ENCODE measurements at places on chromosomes 12 and 14.

DNA sequence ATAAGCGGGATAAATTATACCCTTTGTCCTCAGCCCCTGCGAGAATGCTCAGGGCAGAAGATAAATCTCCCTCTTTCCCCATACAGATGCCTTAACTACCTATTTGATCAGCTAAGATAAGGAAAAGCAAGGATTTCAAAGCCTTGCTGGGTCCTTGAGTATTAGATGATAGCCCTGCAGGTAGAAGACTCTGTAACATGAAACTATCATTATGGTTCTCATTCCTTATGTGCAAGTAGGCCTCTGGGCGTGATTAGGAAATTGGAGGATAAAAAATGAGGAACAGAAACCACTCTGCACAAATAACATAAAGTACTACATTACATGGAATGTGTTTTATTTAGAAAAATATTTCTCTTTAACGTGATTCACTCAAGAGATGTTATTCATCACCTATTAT, 14.5 kb upstream of the WDR89 start:
- H3K27ac ChIP-seq: no peak overlapping the region
- H3K36me3 ChIP-seq: peaks cover 4% of the 10 kb centered on the region
- peaks cover 5% of the 10 kb centered on the region for H3K4me1 ChIP-seq
- no peak overlapping the region for H3K4me3 ChIP-seq
- no peaks in the 10 kb centered on the region for H3K27me3 ChIP-seq

GRCh38 chr14:34325493-34325892, 136.5 kb downstream of the SPTSSA start:
- DNase-seq: no peak
- H3K4me1 ChIP-seq: no peaks in the 10 kb centered on the region
- no peak overlapping the region for H3K4me3 ChIP-seq
- H3K36me3 ChIP-seq: no peaks in the 10 kb centered on the region
- peaks cover 14% of the 10 kb centered on the region for H3K27me3 ChIP-seq

DNA sequence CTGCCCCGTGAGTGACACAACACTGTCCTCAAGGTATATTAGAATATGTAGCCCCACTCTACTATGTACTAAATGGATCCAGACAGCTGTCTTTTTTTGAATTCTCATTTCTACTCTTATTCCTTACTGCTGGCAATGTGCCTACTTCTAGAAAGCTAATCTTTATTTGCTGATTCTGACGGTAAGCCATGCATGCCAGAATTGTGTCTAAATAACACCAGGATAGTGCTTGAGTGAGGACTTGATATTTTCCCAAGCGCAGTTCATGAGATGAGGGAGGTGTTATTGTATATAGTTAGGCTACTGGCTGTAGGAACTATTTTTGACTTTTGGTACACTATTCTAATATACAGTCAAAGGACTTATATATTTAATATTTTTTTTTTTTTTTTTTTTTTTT, 316.2 kb upstream of the NAV3 start:
- no peak overlapping the region for H3K4me3 ChIP-seq
- H3K27ac ChIP-seq: no peak overlapping the region
- DNase-seq: no peak
- H3K4me1 ChIP-seq: no peaks in the 10 kb centered on the region

DNA sequence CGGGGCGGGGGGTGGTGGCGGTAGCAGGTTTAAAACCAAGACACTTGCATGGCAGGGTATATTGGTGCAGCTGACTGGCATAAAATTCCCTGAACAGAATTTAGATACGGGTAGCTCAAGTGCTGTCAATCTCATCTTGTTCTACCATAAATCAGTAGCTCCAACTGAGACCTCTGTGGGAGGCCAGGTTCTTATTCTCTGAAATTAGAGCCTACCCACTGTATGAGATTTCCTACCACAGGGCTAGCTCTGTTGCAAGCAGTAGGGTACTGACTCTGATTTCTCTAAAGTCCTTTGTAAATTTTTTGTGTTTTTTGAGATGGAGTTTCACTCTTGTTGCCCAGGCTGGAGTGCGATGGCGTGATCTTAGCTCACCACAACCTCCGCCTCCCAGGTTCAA, 3.3 kb upstream of the RPLP0 start:
- H3K4me1 ChIP-seq: peaks cover 18% of the 10 kb centered on the region
- no peak overlapping the region for H3K27ac ChIP-seq
- H3K36me3 ChIP-seq: peaks cover 34% of the 10 kb centered on the region
- no peak for DNase-seq
- H3K27me3 ChIP-seq: peaks cover 11% of the 10 kb centered on the region
- H3K4me3 ChIP-seq: no peak overlapping the region

- H3K27me3 ChIP-seq: no peaks in the 10 kb centered on the region
- no peak overlapping the region for H3K4me3 ChIP-seq
- no peaks in the 10 kb centered on the region for H3K36me3 ChIP-seq
- DNase-seq: no peak
Observed at GRCh38 chr14:25484235-25484634, 434.3 kb upstream of the STXBP6 start.

DNA sequence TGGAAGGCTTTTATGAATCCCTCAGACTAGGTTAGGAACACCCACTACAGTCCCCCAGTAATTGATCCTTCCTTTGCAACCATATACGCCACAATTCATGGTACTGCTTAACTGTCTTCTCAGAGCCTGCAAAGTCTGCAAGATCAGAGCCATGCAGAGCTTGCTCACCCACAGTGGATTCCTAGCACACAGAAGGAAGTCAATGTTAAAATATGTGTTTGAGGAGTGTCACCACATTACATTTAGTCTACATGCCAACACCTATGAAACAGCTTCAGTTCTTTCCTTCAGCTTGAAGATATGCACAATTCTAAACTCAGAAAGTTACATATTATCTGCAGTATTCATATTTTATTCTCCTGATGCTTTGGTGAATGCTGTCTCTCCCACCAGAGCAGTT, 138.5 kb downstream of the NDUFA12 start:
- peaks cover 2% of the 10 kb centered on the region for H3K36me3 ChIP-seq
- DNase-seq: no peak
- H3K27ac ChIP-seq: no peak overlapping the region
- no peak overlapping the region for H3K4me3 ChIP-seq
- no peaks in the 10 kb centered on the region for H3K4me1 ChIP-seq

GRCh38 chr12:4252601-4253000, 21.0 kb upstream of the CCND2 start:
- H3K4me1 ChIP-seq: peaks cover 14% of the 10 kb centered on the region
- peaks cover 2% of the 10 kb centered on the region for H3K36me3 ChIP-seq
- H3K4me3 ChIP-seq: no peak overlapping the region
- no peak for DNase-seq
- H3K27ac ChIP-seq: no peak overlapping the region
- peaks cover 8% of the 10 kb centered on the region for H3K27me3 ChIP-seq

DNA sequence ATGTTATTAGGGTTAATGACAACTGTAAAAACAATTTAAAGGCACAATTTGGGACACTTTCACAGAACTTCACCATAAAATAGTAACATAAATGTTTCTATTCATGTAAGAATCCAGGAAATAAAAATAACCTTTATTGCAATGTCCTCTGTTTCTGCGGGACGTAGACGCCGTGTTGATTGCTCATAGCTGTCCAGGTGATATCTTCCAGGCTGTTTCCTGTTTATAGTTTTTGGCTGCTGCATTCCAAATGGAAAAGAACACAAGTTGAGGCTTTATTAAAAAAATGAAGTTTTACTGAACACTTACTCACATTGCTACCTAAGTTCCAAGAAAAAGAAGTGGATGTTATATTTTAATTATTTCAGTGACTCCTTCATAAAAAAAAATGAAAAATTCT, 58.6 kb downstream of the ABCC9 start:
- no peak overlapping the region for H3K4me3 ChIP-seq
- DNase-seq: no peak
- H3K27me3 ChIP-seq: peaks cover 7% of the 10 kb centered on the region
- H3K36me3 ChIP-seq: no peaks in the 10 kb centered on the region
- no peaks in the 10 kb centered on the region for H3K4me1 ChIP-seq
- H3K27ac ChIP-seq: no peak overlapping the region

GRCh38 chr12:102759466-102759865, 157.6 kb downstream of the PAH start:
- no peak overlapping the region for H3K4me3 ChIP-seq
- peaks cover 4% of the 10 kb centered on the region for H3K27me3 ChIP-seq
- H3K27ac ChIP-seq: no peak overlapping the region
- H3K4me1 ChIP-seq: no peaks in the 10 kb centered on the region
- no peak for DNase-seq
- no peaks in the 10 kb centered on the region for H3K36me3 ChIP-seq

- no peaks in the 10 kb centered on the region for H3K36me3 ChIP-seq
- H3K27me3 ChIP-seq: peaks cover 4% of the 10 kb centered on the region
- H3K4me3 ChIP-seq: no peak overlapping the region
- H3K27ac ChIP-seq: no peak overlapping the region
- DNase-seq: no peak
Observed at GRCh38 chr14:33675415-33676130, 275.3 kb downstream of the EGLN3 start.

DNA sequence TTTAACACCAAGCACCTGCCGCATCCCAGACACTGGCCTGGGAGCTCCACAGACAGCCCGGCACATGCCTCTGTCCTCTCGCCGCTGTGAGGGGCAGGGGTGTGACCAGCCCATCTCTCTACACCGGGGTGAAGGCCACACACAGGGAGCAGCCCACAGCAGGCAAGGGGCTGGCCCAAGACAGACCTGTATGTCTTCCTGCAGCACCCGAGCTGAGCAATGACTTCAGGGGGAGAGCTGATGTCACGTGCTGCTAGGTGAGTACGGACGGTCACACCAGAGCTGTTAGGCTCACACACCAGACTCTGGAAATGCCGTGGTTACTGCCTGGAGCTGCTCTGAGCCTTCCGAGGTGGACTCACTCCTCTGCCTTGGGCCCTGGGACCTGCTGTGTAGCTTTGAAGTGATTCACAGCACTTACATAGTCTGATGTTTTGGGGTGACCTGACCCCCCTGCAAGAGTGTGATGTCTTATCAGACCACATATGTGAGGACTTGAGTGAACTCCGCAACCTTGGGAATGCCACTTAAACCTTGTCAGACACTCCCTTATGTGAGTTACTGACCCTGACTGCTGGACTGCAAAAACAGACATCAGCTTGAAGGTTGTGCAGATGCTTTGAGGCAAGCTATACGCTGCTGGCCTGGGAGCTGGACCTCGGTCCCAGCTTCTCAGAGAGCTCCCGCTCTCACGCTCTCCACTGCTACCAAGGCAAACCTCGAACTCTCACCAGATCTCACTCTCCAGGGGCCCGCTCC, 1.8 kb downstream of the XRCC3 start:
- H3K36me3 ChIP-seq: peaks cover 19% of the 10 kb centered on the region
- DNase-seq: no peak
- peak overlapping the region; percentile 29 for H3K27ac ChIP-seq
- H3K27me3 ChIP-seq: peaks cover 3% of the 10 kb centered on the region
- peaks cover 30% of the 10 kb centered on the region for H3K4me1 ChIP-seq

Data from activated naive CD8-positive, alpha-beta T cell treated with anti-CD3 and anti-CD28 coated beads for 36 hours (primary cell).